Uterine smooth muscle cell (primary cell): ENCODE measurements at places on chromosomes 13 and 19. TPM values are rescaled to one million over a fixed set of nuclear protein-coding genes. Genes with fewer than 3 reads are reported as not detected.

Gene KXD1
- total RNA-seq: 46.0 and 68.0 TPM in 2 replicates

Gene IL11
- 6.9 and 8.5 TPM in 2 replicates for total RNA-seq

Gene ZNF728
- total RNA-seq: 0.12 TPM in 1 of 2 replicates, not detected in the other

Gene TTYH1
- not detected in 2 replicates for total RNA-seq

Gene ZNF497
- 0.89 and 1.4 TPM in 2 replicates for total RNA-seq

Gene BICRA
- total RNA-seq: 7.6 and 7.9 TPM in 2 replicates

Gene KLF1
- not detected in 2 replicates for total RNA-seq

Gene TEX29
- not detected in 2 replicates for total RNA-seq

Gene ZNF471
- total RNA-seq: 2.3 and 4.4 TPM in 2 replicates

Gene ZNF175
- 6.9 and 7.6 TPM in 2 replicates for total RNA-seq

Gene ALDH16A1
- 33.4 and 53.8 TPM in 2 replicates for total RNA-seq
